Fibroblast of pulmonary artery (primary cell): ENCODE measurements at places on chromosomes 5 and 9.

- peak; percentile 77 for DNase-seq
Observed at GRCh38 chr5:150694612-150695011, 6.2 kb downstream of the RBM22 start.

DNA sequence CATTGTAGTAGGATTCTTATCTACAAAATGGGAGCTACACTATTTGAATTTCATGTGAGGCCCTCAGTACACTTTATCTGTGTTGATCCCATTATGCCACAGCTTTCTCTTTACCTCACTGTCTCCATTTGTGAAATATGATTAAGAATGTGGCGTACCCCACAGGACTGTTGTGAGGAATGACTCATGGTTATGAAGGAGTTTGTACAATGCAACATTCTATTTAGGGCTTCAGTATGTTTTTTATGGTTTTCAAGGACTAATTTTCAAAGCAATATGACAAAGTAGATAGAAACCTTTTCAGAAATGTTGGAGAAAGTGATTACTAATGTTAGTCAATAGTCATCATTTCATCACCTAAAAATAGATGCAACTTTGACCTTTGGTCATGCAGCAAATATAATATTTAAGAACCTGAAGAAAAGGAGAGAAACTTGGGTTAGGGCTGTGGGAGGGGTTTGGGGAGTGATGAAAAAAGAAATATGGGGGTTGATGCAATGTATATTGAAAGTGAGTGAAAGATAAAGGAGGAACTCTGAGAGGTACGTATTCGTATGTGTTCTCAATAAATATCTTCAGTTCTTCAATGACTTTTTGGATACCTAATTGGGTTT lies 53.7 kb upstream of the PIP5K1B start:
- DNase-seq = no peak

DNA sequence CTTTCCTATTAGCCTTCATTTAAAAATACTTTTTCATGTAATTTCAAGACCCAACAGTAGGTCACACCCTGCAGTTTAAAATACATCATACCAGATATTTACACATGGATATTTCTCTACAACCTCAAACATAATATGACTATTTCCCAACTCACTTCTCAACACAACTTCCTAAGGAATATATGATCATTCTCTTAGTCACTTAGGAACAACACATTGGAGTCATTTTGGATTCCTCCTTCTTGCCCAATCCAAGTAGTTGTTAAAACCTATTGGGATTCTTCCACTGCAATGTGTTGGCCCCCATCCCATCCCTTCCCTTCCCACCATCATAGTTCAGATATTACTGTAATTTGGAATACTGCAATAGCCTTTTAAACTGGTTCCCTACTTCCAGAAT lies 145.5 kb downstream of the DCP2 start:
- DNase-seq = peak; percentile 93

DNA sequence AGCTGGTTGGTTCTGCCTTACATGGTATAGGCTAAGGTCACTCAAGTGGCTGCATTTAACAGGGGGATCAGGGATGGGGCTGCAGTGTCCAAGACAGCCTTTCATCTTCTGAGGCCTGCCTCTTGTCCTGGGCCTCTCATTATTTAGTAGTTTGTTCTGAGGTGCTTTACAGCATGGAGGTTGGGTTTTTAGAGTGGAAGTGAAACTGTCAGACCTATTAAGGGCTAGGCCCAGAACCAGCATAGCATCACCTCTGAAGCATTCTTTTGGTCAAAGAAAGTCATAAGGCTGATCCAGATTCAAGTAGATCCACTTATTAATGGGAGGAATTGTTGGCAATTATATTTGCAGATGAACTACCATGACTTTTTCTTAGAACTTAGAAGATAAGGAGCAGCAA lies 146.0 kb upstream of the NMUR2 start:
- no peak for DNase-seq

- DNase-seq = no peak
Observed at GRCh38 chr5:14818931-14819790, 52.4 kb downstream of the ANKH start.
